ENCODE measurements at places on chromosomes 1 and 21.
A peak's percentile ranks its signal among the peaks of the same experiment; 100 is the strongest.

DNA sequence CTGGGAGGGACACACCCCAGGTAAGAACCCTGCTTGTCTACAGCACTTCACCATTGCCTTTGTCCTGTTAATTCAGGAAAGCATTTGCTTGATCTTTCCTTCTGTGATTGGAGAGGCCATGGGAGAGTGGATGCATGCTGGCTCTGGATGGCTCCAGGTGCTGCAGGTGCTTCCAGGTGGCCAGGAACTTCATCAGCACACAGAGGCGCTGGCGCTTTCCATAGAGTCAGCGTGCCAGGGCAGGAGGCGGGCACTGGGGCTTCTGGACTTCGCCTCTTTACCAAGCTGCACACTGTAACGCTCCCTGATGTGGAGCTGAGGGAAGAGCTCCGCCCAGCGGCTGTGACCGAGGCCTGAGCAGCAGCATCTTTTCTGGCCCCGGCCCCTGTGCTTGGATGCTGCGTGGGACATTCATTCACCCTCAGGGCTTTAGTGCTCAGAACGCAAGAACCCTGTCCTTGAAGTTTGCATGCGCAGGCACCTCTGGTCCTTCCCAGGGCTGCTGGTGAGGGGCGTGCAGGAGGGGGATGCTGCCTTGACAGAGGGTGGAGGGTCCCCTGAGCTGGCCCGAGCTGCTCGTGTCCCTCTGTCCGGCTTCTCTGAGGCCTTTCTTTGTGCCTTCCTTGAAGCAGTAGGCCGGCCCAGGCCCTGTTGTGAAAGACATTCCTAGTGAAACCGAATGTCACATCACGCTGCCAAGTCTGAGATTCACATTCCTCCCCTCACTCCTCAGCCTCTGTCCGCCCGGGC lies 1.6 kb upstream of the MX2 start:
- no peak for DNase-seq

DNA sequence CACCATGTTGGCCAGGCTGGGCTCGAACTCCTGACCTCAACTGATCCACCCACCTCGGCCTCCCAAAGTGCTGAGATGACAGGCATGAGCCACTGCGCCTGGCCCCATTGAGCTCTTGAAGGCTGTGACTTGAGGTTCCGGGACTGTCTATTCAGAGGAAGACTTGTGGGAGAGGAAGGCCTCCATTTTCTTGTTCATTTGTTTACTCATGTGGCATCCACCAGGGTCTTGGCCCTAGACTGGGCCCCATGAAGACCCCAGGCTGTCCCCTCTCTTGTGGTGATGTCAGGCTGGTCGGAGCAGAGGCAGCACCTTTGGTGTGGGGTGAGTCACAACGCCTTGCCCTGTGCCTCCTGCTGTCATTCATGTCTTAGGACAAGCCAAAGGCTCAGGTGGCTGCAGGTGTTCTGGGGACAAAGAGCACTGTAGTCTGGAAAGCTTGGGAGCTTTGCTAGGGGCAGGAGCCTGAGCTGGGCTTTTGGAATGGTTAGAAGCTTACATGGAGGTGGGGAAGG lies 224.6 kb upstream of the C1orf174 start:
- DNase-seq, result no peak

GRCh38 chr21:35303085-35303484 lies 254.0 kb upstream of the RUNX1 start:
- no peak for DNase-seq

- DNase-seq, result no peak
Observed at GRCh38 chr1:20370698-20371097, 80.0 kb downstream of the VWA5B1 start.

DNA sequence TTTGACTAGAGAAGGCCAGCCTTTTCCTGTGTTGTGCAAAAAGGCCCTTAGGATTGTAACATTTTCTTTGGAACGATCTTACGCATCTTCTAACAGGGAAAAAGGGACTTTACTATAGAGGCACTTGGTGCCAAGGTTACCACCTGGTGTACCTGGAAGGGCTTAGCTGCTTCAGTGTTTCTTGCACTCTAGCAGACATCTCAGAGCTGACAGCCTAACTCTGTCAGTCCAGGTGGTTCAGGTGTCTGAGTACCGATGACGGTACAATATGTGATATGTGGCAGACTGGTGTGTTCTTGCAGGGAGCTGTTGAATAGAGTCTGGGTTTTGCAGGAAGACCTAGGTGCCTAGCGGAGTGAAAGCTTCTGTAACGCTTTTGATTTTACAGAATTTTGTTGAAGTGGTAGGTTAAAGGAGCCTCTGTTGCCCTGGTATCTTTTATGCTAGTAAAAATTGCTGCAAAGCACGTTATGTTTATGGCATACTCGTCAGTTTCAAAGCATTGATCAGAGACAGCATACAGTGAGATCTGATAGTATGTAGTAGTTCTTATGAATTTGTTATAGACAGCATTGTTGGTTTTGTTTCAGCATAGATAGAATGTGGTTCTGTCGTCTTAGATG lies 1.4 kb downstream of the MAGI3 start:
- DNase-seq, result peak; percentile 26

GRCh38 chr1:18354612-18355011 lies 126.1 kb upstream of the KLHDC7A start:
- DNase-seq, result no peak

DNA sequence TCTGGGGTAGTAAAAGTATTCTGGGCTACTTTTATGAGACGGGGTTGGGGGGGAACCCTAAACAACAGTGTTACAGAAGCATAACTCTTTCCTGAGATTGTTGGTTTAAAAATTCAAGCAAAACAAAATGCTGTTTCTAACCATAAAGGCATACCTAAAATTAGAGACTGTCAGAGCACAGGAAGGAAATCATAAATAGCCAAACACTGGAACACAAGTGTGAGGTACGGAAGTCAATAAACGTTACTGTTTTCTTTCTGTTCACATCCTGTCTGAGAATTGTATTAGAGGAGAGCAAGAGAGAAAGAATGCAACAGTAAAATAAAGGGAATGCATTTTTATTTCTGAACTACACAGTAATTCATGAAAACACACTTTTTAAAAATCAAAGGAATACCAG lies 42.8 kb upstream of the IL12RB2 start:
- peak; percentile 4 for DNase-seq

- DNase-seq, result no peak
Observed at GRCh38 chr1:92085727-92086126, 5.6 kb downstream of the BTBD8 start.

DNA sequence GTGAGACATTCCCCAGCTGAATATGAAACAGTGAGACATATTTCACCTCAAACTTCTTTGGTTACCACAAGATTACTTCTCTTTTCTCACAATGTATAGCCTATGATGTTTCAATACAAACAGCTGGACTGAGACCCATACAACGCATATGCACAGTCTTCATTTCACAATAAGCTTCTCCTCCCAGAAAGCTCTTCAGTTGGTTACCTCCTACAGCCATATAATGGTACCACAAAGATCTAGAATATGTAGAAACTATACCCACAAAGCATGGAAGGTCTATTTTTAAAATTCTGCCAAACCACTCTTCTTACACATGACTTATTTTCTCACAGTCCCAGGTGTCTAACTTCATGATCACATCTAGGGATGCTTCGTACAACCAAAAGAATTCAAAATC lies 70.8 kb downstream of the JAK1 start:
- DNase-seq, result no peak

DNA sequence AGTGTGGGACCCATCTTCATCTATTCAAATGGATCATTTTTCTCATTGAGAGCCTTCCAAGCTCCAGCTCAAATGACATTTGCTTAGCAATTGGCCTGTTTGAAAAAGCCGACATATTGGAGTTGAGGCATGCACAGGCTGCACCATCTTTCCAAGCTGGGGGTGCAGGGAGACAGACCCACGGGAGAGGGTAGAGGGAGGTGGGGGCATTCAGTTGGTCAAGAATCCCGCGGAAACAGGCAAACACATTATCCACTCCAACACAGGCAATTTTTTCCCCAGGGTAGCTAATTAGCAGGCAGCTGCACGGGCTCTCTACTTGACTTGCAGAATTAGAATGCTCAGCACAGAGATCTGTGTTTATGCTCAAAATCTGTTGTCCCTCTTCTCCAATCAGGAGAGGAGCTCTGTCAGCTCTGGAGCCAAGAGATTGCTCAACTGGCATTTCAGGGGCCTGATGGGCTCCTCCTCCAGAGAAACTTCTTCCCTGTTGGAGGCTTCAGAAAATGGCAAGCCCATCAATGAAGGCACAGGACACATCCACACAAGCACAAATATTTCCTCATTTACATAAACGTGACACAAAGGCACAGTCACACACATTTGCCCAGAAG lies 267.8 kb downstream of the FOXD2 start:
- DNase-seq, result no peak

DNA sequence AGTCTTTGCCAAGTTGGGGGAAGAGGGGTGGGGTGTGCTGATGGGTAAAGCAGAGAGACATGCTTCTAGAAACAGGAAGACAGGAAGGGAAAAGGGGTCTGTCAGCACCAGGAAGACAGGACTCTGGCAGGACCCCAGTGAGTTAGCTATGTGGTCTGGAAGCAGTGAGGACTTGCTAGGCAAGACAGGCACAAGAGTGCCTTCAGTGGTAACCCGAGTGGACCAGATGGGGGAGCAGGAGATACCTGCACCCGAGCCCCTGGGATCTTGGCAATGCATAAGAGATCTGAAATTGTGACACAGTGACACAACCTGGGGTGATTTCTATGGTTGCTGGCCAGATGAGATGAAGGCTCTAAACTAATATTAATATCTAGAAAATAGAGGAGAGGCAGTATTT lies 7.0 kb downstream of the TLR5 start:
- no peak for DNase-seq

GRCh38 chr21:45224189-45224938 lies 63.3 kb downstream of the POFUT2 start:
- peak; percentile 73 for DNase-seq

- DNase-seq, result no peak
Observed at GRCh38 chr1:93256433-93256832, 75.9 kb downstream of the CCDC18 start.

DNA sequence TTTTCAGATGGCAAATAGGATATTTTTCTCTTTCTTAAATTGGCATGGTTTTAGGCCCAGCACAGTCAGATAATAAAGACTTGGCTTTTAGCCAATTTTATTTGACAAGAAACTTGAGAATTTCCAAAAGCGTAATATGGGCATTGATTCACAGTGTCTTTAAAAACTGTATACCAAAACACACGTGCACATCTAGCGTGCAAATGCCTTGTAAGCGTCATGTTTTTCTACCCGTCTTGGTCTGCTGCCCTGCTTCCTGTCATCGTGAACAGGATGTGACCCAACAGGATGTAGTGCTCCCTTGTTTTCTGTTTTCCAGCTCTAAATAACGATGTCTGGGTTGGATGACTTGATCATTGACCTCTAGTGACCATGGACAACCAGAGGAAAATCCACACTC lies 24.7 kb upstream of the SLC44A3 start:
- DNase-seq, result no peak

GRCh38 chr21:36097427-36098181 lies 27.8 kb downstream of the CBR1 start:
- no peak for DNase-seq

GRCh38 chr1:155044812-155045657 lies 6.1 kb upstream of the ADAM15 start:
- DNase-seq, result peak; percentile 77

DNA sequence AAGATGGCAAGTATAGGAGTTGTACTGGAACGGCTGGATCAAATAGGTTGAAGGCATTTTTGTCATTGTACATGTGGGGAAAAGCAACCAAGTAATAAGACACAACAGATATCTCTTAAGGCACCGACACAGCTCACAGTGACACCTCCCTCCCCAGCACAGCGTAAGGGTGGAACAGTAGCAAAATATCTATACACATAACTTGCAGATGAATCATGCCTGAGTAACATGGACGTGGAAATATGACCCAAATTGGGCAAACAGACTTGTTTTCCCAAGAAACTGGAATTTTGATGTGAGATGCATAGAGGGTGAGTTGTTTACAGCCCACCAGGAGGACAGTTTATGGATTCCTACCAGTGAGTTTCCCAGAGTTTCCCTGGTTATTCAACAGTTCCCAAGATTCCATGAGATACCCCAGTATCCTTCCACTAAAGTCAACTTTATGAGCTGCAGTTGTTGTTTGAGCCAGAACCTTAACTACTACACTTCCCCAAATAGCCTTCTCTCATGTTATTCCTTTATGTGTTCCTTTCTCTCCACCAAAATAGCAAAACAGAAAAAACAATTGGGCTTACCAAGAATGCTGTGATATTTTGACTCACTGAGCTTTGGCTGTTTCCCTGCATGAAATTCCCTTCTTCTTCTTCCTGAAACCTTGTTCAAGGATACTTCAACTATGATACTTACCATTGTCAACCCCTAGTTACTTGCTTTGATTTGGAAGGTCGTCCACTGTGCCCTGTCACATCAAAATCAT lies 7.1 kb upstream of the DR1 start:
- DNase-seq, result no peak

- no peak for DNase-seq
Observed at GRCh38 chr1:2129256-2129943, 65.2 kb downstream of the FAAP20 start.

DNA sequence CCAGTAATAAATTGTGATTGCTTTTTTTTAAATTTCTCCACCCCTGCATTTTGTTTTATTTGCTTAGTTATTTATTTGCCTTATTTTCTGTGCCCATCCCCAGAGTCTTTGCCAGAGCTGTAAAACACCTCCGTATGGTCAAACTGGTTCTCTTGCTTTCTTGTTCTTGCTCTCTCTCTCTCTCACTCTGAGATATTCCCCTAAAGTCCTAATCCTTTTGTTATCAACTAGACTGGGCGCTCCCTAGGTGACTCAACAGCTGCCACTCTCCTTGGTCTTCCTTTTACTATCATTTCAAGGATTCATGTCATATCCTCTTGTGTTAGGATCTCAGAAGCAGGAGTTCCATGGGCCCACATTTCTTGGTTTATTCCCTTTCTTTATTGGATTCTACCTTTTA lies 160.0 kb downstream of the PRDM2 start:
- no peak for DNase-seq

- DNase-seq, result no peak
Observed at GRCh38 chr1:32392325-32392724, 1.9 kb downstream of the BSDC1 start.

DNA sequence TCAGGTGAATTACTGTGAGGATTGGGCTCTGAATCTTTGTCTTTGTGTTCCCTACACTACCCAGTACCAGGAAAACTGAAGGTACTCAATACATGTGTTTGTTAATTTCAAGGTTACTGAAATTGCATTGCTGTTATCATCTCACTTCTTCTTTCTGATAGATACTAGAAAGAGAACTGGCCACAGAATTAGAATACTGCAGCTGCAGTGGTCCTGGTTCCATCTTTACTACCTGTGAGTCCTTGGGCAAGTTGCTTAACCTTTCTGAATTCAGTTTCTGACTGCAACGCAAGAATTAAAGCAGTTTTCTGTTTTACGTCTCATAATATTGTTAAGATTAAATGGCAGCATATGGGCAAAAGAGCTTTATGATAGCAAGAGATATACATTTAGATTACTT lies 263.5 kb downstream of the LMO4 start:
- no peak for DNase-seq

Measured in CD4-positive, alpha-beta T cell treated with Interleukin-12 subunit alpha and Interleukin-12 subunit beta, for 1 hour (primary cell).